ENCODE measurements at places on chromosomes 7 and 10. TPM values are rescaled to one million over a fixed set of nuclear protein-coding genes. Genes with fewer than 3 reads are reported as not detected.

The RASSF4 gene
- 11.4 TPM for total RNA-seq

The IFIT1B gene
- total RNA-seq, result not detected

The PRKCQ gene
- 0.26 TPM for total RNA-seq

The UCMA gene
- total RNA-seq, result not detected

The MYH16 gene
- not detected for total RNA-seq

DNA sequence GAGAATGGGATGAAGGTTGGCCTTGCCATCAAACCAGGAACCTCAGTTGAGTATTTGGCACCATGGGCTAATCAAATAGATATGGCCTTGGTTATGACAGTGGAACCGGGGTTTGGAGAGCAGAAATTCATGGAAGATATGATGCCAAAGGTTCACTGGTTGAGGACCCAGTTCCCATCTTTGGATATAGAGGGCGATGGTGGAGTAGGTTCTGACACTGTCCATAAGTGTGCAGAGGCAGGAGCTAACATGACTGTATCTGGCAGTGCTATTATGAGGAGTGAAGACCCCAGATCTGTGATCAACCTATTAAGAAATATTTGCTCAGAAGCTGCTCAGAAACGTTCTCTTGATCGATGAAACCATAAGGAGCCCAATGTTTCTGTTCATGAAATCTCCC, 637 bp downstream of the RPEL1 start:
- no peaks in the 10 kb centered on the region for H3K36me3 ChIP-seq
- H3K4me3 ChIP-seq, result no peak overlapping the region
- no peaks in the 10 kb centered on the region for H3K27me3 ChIP-seq

DNA sequence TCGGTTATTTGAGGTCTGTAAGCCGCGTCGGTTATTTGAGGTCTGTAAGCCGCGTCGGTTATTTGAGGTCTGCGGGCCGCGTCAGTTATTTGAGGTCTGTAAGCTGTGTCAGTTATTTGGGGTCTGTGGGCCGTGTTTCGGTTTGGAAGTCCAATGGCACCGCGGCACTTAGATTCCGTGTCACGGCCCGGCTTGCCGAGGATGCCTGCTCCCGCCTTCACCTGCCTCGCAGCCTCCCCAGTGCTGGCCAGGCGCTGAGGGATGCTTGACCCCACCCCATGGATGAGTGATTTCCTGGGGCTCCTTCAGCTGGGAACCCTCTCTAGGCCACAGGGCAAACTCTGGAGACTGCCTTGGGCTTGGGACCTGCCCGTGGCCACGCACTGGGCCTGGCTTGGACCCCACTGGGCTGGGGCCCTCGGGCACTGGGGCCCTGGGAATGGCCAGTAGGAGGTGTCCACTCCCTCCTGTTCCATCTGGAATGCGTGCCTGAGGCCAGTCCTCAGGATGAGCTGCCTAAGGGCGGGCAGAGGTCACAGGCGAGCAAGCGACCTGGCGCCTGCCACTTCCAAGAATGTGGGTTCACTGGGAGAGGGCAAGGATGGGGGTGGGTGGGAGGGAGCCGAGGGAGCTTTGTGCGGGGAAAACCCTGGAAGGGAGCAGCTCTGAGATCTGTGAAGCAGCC, 25.6 kb downstream of the ADGRA1 start:
- H3K27ac ChIP-seq, result no peak overlapping the region
- no peaks in the 10 kb centered on the region for H3K27me3 ChIP-seq
- no peak for DNase-seq
- no peak overlapping the region for H3K4me3 ChIP-seq
- no peaks in the 10 kb centered on the region for H3K36me3 ChIP-seq

DNA sequence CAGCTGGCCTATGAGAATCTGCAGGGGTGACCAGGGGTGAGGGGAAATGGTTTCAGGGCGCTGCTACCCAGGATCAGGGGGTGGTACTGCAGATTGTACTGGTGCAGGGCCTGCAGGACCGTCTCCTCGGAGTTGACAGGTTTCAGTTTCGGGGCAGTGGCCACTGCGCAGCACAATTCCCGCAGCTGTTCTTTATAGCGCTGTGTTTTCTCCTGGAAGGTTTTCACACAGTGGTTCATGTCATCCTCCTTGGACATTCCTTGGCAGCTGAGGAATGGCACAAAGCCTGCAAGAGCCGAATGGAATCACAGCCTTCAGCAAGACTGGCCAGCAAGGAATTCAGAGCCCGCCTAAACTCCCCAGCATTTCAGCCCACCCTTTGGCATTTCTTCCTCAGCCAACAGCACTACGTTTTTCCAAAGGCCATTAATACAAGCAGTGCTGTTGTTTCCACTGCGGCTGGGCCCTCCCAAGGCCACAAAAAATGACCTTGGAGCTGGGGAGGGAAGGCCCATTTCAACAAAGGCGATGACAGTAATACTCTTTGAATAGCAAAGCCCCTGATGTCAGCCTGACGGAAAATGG, 44.9 kb downstream of the PNLIPRP2 start:
- no peaks in the 10 kb centered on the region for H3K36me3 ChIP-seq
- H3K4me3 ChIP-seq, result peak overlapping the region; percentile 36
- H3K27me3 ChIP-seq, result no peaks in the 10 kb centered on the region
- H3K4me1 ChIP-seq, result no peaks in the 10 kb centered on the region
- no peak overlapping the region for H3K27ac ChIP-seq

- no peaks in the 10 kb centered on the region for H3K27me3 ChIP-seq
- H3K27ac ChIP-seq, result no peak overlapping the region
- peak; percentile 74 for DNase-seq
- no peaks in the 10 kb centered on the region for H3K4me1 ChIP-seq
- no peak overlapping the region for H3K4me3 ChIP-seq
These were observed 1180.3 kb downstream of the TYW1 start for GRCh38 chr7:68176974-68177373.

DNA sequence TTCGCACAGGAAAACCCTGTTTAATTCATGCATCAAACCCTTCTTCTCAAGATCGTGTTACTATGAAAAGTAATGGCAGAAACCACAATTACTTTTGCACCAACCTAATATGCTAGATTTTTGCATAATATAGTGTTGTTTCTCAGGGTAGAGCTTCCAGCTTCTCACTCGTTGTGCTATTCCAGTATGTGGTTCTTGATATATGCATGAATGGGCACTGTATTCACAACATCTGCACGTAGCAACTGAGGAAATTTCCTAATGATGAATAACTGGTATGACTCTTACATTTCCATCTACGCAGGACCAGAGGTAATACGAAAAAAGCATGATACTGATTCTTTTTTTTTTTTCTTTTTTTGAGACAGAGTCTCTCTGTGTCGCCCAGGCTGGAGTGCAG, 326.6 kb upstream of the GALNT17 start:
- no peaks in the 10 kb centered on the region for H3K4me1 ChIP-seq
- no peak for DNase-seq
- no peaks in the 10 kb centered on the region for H3K27me3 ChIP-seq
- no peak overlapping the region for H3K27ac ChIP-seq
- no peaks in the 10 kb centered on the region for H3K36me3 ChIP-seq

- no peak overlapping the region for H3K4me3 ChIP-seq
- no peak for DNase-seq
- H3K36me3 ChIP-seq, result no peaks in the 10 kb centered on the region
- no peaks in the 10 kb centered on the region for H3K4me1 ChIP-seq
- no peak overlapping the region for H3K27ac ChIP-seq
- no peaks in the 10 kb centered on the region for H3K27me3 ChIP-seq
These were observed 70.8 kb upstream of the SYPL1 start for GRCh38 chr7:106182904-106183303.

DNA sequence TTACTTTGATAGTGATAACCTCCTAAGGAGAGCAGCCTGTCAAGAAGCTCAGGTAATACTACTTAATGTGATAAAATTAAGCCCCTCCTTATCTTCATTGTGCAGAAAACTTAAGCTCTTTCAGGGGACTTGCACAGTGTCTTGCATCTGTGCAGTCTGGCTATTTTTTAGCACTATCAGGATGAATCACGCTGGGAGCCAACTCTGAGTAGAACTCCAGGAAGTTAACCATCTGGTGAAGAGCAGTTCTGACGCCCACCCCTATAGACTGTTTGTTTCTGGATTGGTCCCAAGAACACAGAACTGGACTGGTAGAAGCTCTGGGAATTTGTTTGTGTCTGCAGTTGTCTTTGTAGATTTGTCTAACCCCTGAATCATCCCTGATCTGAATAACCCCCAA, 41.9 kb downstream of the AGK start:
- H3K36me3 ChIP-seq, result peaks cover 3% of the 10 kb centered on the region
- H3K27me3 ChIP-seq, result no peaks in the 10 kb centered on the region
- H3K4me1 ChIP-seq, result no peaks in the 10 kb centered on the region
- H3K27ac ChIP-seq, result no peak overlapping the region
- no peak overlapping the region for H3K4me3 ChIP-seq
- peak; percentile 86 for DNase-seq

GRCh38 chr10:3125527-3126170, 46.9 kb downstream of the PITRM1 start:
- H3K27ac ChIP-seq, result no peak overlapping the region
- H3K4me3 ChIP-seq, result no peak overlapping the region
- peaks cover 36% of the 10 kb centered on the region for H3K36me3 ChIP-seq
- no peaks in the 10 kb centered on the region for H3K27me3 ChIP-seq
- peaks cover 4% of the 10 kb centered on the region for H3K4me1 ChIP-seq

GRCh38 chr7:106551936-106552335, 109.0 kb downstream of the CCDC71L start:
- no peaks in the 10 kb centered on the region for H3K36me3 ChIP-seq
- H3K4me3 ChIP-seq, result no peak overlapping the region
- DNase-seq, result no peak
- no peaks in the 10 kb centered on the region for H3K27me3 ChIP-seq

- H3K4me1 ChIP-seq, result no peaks in the 10 kb centered on the region
- DNase-seq, result no peak
These were observed 189.2 kb downstream of the THSD7A start for GRCh38 chr7:11642841-11643240.

GRCh38 chr7:147516391-147516790, 1074.2 kb upstream of the C7orf33 start:
- no peak overlapping the region for H3K4me3 ChIP-seq
- H3K36me3 ChIP-seq, result no peaks in the 10 kb centered on the region
- no peak overlapping the region for H3K27ac ChIP-seq
- H3K4me1 ChIP-seq, result no peaks in the 10 kb centered on the region

- no peaks in the 10 kb centered on the region for H3K36me3 ChIP-seq
- H3K4me3 ChIP-seq, result no peak overlapping the region
- no peaks in the 10 kb centered on the region for H3K27me3 ChIP-seq
- DNase-seq, result no peak
These were observed 43.3 kb upstream of the FZD8 start for GRCh38 chr10:35685402-35685801.

DNA sequence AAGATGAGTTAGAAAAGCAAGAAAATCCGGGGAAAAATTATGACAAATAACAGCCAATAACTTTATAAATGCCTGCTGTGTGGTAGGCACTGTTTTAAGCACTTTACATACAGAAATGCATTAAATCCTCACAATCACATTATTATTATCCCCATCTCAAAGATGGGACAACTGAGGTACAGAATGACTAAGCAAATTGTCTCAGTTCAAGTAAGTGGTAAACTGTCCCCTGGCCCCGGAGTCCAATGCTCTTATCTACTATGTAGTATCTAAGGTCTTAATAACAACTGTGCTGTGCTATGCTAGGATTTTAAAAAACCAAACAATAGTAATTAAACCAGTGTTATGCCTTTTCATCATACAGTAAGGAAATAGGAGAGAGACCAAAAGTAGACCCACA, 105.6 kb downstream of the RTKN2 start:
- no peaks in the 10 kb centered on the region for H3K27me3 ChIP-seq
- H3K36me3 ChIP-seq, result no peaks in the 10 kb centered on the region
- peaks cover 2% of the 10 kb centered on the region for H3K4me1 ChIP-seq
- no peak for DNase-seq
- no peak overlapping the region for H3K27ac ChIP-seq

- H3K36me3 ChIP-seq, result no peaks in the 10 kb centered on the region
- H3K4me3 ChIP-seq, result no peak overlapping the region
- DNase-seq, result no peak
- no peaks in the 10 kb centered on the region for H3K4me1 ChIP-seq
- H3K27me3 ChIP-seq, result no peaks in the 10 kb centered on the region
These were observed 122.3 kb downstream of the SPDYE5 start for GRCh38 chr7:75614401-75614800.

DNA sequence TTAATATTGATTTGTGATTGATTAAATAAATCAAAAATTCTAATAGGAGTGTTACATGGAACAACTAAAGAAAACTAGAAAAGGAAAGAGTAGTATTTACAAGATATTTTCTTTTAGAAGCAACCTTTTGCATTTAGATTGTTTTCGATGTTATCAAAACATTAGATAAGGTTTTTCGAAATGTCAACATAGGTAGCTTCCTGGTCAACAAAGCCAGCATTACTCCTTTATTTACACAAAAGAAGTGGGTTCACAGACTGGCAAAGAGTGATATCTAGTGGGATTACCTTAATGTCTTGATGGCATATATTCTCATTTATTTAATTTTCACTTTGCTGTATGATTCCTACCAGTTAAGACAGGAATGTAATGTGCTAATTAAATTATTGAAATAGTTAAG, 117.3 kb upstream of the TEX47 start:
- H3K27me3 ChIP-seq, result no peaks in the 10 kb centered on the region
- H3K27ac ChIP-seq, result no peak overlapping the region
- no peaks in the 10 kb centered on the region for H3K4me1 ChIP-seq
- H3K36me3 ChIP-seq, result no peaks in the 10 kb centered on the region

GRCh38 chr7:106611911-106612310, 49.0 kb downstream of the CCDC71L start:
- H3K4me3 ChIP-seq, result no peak overlapping the region
- H3K4me1 ChIP-seq, result peaks cover 17% of the 10 kb centered on the region
- H3K27ac ChIP-seq, result no peak overlapping the region
- H3K36me3 ChIP-seq, result no peaks in the 10 kb centered on the region
- no peak for DNase-seq
- H3K27me3 ChIP-seq, result no peaks in the 10 kb centered on the region

DNA sequence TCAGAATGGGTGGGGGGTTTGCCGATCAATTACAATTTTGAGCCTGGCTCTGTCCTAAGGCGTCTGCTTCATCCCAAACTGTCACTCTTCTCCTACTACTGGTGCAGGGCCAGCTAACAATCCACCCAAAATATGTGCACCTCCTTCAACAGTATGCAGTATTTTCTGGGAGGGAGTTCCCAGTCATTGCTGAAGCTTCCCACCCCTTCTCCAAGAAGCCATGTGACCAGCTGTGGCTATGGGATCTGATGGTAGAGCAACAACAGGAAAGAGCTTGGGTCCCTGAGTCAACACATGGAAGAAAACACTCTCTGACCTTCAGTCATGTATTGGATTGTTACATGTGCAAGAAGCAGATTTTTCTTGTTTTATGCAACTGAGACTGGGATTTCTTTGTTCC, 185.7 kb upstream of the GHITM start:
- H3K27ac ChIP-seq, result no peak overlapping the region
- no peaks in the 10 kb centered on the region for H3K27me3 ChIP-seq
- H3K36me3 ChIP-seq, result no peaks in the 10 kb centered on the region
- H3K4me3 ChIP-seq, result no peak overlapping the region
